ENCODE measurements at places on chromosomes 5 and 9. TPM values are rescaled to one million over a fixed set of nuclear protein-coding genes. Genes with fewer than 3 reads are reported as not detected.

GRCh38 chr5:30605693-30606268, 587.7 kb upstream of the CDH6 start:
- H3K36me3 ChIP-seq, result no peaks in the 10 kb centered on the region
- no peaks in the 10 kb centered on the region for H3K27me3 ChIP-seq
- H3K27ac ChIP-seq, result no peak overlapping the region

Gene SLC34A3
- not detected for total RNA-seq

DNA sequence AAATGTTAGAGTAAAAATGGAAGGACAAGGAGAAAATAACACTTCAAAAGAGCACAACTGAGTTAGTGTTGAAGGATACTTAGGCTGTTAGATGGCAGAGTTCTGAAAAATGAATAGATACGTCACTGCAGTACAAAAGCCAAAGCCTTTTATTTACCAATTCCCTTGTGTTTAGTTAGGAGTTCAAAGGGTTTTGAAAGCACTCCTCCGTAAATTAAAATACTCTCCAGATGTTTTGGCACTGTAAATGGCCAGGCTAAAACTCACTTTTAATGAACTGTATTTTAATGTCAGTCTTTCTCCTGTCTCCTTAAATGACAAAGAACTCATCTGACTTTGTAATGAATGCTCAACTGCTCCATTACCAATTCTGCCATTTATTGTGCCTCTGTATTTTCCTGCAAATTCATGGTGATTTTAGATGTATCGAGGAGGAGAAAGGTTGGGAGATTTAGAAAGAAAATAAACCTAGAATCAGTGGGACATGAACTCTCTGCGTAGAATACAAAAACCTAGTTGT, 1727.2 kb downstream of the MAT2B start:
- no peak overlapping the region for H3K4me3 ChIP-seq
- no peak for DNase-seq
- no peaks in the 10 kb centered on the region for H3K36me3 ChIP-seq
- H3K27ac ChIP-seq, result no peak overlapping the region
- H3K27me3 ChIP-seq, result peaks cover 2% of the 10 kb centered on the region
- H3K4me1 ChIP-seq, result no peaks in the 10 kb centered on the region

DNA sequence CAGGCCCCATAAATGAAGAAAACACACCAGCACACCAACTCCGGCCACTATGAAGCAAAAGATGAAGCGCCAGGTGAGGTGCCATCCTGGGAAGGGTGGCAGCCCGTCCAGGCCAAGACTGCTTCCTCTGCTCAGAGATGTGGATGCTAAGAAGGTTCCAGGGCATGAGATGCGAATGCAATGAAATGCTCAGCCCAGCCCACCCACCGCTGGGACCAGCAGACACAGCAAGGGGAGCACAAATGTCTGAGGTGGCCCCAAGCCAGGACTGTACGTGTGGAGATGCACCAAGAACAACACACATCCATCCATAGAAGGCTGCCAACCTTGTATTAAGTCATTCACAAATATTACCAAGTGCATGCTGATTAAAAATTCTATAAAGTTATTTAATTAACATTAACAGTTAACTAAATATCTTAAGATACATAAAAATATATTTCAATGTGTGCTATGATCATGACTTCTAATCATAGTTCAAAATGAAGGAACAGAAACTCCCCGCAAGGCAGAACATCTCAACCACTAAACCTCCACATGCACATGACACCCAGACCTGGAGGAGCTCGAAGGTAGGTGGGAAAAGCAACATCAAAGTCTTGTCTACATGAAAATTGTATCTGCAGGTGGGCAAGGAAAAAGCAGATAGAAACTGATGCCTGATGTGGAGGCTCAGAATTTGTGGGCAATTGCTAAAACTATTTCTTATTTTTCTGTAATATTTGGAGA, 43.7 kb downstream of the BICD2 start:
- no peak overlapping the region for H3K4me3 ChIP-seq
- H3K27me3 ChIP-seq, result no peaks in the 10 kb centered on the region
- no peaks in the 10 kb centered on the region for H3K4me1 ChIP-seq
- H3K36me3 ChIP-seq, result peaks cover 18% of the 10 kb centered on the region
- DNase-seq, result no peak

DNA sequence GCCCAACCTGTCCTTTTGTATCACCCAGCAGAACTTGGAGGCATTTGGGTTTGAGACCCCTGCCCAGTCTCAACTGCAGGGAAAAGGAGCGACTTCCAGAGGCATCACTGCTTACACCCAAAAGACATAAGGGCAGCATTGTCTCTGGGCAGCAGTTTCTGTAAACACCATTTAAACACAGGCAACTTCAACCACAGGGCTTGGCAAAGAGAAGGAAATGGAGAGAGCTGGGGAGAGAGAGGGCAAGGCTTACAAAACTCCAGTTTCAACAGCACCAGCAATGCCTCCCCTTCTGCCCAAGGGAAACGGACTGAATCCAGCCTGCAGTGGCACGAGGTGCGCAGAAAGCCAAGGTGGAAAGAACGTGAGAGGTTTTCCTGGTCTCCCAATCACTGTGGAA, 147.6 kb downstream of the ROR2 start:
- H3K36me3 ChIP-seq, result no peaks in the 10 kb centered on the region
- no peak overlapping the region for H3K4me3 ChIP-seq
- no peak for DNase-seq

GRCh38 chr5:175589714-175590113, 68.2 kb upstream of the HRH2 start:
- H3K27ac ChIP-seq, result no peak overlapping the region
- H3K4me1 ChIP-seq, result peaks cover 5% of the 10 kb centered on the region
- DNase-seq, result no peak
- no peak overlapping the region for H3K4me3 ChIP-seq
- H3K36me3 ChIP-seq, result peaks cover 1% of the 10 kb centered on the region

GRCh38 chr5:74199005-74199404, 441.5 kb downstream of the ENC1 start:
- no peak overlapping the region for H3K27ac ChIP-seq
- H3K27me3 ChIP-seq, result no peaks in the 10 kb centered on the region
- DNase-seq, result no peak
- H3K4me1 ChIP-seq, result no peaks in the 10 kb centered on the region
- no peaks in the 10 kb centered on the region for H3K36me3 ChIP-seq
- no peak overlapping the region for H3K4me3 ChIP-seq

- H3K27me3 ChIP-seq, result no peaks in the 10 kb centered on the region
- peaks cover 10% of the 10 kb centered on the region for H3K4me1 ChIP-seq
- peaks cover 38% of the 10 kb centered on the region for H3K36me3 ChIP-seq
- H3K4me3 ChIP-seq, result no peak overlapping the region
- DNase-seq, result no peak
- no peak overlapping the region for H3K27ac ChIP-seq
These were observed 40.2 kb upstream of the ROPN1L start for GRCh38 chr5:10401498-10401897.

- H3K27ac ChIP-seq, result no peak overlapping the region
- no peaks in the 10 kb centered on the region for H3K4me1 ChIP-seq
- peaks cover 4% of the 10 kb centered on the region for H3K27me3 ChIP-seq
These were observed 18.2 kb downstream of the PPP2R2B start for GRCh38 chr5:146860213-146860893.

DNA sequence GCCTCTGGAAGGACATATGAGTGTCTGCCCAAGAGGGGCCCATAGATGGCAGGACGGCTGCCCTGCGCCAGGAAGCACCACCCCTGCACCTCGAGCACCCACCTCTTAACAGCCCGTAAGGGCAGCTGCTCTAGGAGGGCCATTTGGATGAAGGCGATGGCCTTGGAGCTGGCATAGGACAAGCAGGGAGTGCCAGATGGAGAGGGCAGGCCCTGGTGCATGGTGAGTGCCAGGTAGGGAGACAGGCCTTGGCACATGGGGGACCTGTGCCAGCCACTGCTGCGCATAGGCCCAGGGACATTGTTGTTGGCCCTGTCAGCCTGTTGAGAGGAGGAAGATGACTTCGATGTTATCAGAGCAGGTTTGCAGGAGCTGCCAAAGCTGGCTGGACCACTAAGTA, 134.2 kb downstream of the SLC25A46 start:
- H3K36me3 ChIP-seq, result no peaks in the 10 kb centered on the region
- H3K27ac ChIP-seq, result no peak overlapping the region
- H3K27me3 ChIP-seq, result no peaks in the 10 kb centered on the region
- H3K4me3 ChIP-seq, result no peak overlapping the region
- no peak for DNase-seq
- no peaks in the 10 kb centered on the region for H3K4me1 ChIP-seq

GRCh38 chr9:127366594-127366993, 30.4 kb upstream of the SLC2A8 start:
- H3K36me3 ChIP-seq, result peaks cover 3% of the 10 kb centered on the region
- peaks cover 2% of the 10 kb centered on the region for H3K4me1 ChIP-seq
- no peak for DNase-seq
- no peak overlapping the region for H3K27ac ChIP-seq

DNA sequence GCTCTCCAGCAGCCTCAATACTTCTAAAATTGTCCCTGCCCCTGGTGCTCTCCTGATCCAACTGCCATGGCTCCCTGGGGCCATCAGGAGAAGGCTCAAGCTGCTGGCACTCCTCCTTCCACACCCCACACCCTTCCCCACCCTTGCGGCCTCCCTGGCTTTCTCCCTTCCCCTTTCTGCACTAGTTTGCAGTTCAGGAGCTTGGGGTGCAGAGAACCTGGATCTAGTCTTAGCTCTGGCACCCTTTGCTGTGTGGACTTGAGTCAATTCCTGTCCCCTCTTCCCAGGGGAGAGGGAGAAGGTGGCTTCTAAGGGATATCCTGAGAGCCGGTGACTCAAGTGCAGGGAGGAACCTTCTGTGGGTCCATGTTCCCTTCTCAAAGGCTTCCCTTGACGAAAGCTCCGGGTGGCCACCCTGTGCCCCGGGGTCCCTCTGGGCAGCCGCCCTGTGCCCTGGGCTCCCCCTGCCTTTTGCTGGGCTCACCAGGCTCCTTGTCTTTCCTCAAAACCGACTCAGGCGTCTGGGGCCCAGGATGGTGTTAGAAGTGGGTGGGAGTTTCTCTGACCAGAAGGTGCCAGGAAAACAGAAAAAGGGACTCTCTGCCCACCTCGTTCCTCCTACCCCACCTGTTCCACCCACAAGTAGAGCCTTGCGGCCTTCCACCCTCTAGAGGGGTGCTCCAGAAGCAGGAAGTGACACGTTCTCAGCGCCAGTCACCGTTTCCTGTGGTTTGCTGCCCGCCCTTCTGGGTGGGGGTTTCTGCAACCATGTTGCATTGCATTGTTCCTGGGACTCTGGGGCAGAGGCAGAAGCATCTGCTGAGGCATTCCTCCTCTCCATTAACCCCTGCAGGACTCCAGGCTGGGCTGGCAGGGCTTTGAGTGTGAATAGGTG, 15.0 kb downstream of the GLIPR2 start:
- H3K27ac ChIP-seq, result peak overlapping the region; percentile 96
- no peaks in the 10 kb centered on the region for H3K27me3 ChIP-seq
- H3K36me3 ChIP-seq, result peaks cover 28% of the 10 kb centered on the region
- peak; percentile 84 for DNase-seq
- H3K4me1 ChIP-seq, result peaks cover 64% of the 10 kb centered on the region

GRCh38 chr5:36492984-36493654, 113.3 kb upstream of the SLC1A3 start:
- no peak overlapping the region for H3K4me3 ChIP-seq
- H3K4me1 ChIP-seq, result no peaks in the 10 kb centered on the region
- no peak overlapping the region for H3K27ac ChIP-seq
- DNase-seq, result no peak
- H3K27me3 ChIP-seq, result no peaks in the 10 kb centered on the region
- no peaks in the 10 kb centered on the region for H3K36me3 ChIP-seq

GRCh38 chr9:12719431-12719830, 26.2 kb downstream of the TYRP1 start:
- no peak for DNase-seq
- H3K4me1 ChIP-seq, result no peaks in the 10 kb centered on the region
- H3K27ac ChIP-seq, result no peak overlapping the region
- no peaks in the 10 kb centered on the region for H3K27me3 ChIP-seq

DNA sequence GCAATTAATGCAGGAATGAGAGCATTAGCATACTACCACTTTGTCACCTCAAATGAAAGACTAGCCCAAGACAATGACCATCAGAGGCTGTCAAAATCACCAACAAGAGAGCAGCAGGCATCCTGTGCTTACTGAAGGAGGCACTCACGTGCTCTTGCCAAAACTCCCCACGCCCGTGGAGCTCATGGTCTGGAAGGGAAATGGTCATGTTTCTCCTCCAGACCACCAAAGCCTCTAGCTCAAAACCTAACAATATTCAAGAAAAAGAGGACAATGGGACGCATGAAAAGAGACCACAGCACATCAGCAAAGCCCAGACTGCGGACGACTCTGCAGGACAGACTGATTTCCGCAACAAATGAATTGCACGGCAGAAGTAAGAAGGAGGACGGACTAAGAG, 12.8 kb downstream of the AKNA start:
- H3K4me3 ChIP-seq, result peak overlapping the region; percentile 59
- H3K27me3 ChIP-seq, result no peaks in the 10 kb centered on the region
- H3K36me3 ChIP-seq, result peaks cover 72% of the 10 kb centered on the region
- peaks cover 86% of the 10 kb centered on the region for H3K4me1 ChIP-seq
- no peak for DNase-seq

DNA sequence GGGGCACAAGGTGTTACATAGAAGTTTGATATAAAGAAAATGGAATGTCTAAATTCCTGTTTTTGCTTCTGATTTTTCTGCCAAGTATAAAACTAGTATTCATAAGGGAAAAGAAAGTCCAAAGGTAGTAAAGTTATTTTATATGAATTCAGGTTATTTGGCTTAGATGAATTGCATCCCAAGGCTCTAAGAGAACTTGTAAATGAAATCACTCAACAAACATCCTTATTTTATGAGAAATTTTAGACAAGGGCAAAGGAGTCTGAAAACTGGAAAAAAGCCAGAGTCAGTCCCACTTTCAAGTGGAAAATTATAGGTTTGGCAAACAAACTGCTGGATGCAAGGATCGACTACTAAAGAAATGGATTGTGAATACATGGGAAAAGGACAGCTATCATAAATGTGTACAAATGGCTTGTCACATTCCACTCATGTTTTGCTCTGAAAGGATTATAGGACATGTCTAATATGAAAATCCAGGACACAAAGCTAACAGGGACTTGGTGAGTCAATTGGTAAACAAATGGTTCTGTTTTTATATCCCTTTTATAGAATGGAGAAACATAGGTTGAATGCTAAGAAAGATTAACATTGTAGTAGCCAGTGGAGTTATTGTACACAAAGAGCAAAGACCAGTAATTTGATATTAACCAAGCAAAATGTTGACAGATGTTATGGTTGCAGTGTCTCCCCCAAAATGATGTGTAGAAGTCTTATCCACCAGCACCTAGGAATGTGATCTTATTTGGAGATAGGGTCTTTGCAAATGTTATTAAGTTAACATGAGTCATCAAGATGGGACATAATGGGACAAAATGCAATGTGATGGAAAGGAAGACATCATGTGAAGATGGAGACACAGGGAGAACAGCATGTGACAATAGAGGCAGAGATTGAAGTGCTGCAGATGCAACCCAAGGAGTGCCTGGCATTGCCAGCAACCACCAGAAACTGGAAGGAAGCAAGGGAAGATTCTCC, 495.7 kb downstream of the TLE1 start:
- H3K4me3 ChIP-seq, result no peak overlapping the region
- H3K27ac ChIP-seq, result no peak overlapping the region
- H3K27me3 ChIP-seq, result no peaks in the 10 kb centered on the region

- no peaks in the 10 kb centered on the region for H3K4me1 ChIP-seq
- H3K27ac ChIP-seq, result no peak overlapping the region
- H3K27me3 ChIP-seq, result no peaks in the 10 kb centered on the region
- no peaks in the 10 kb centered on the region for H3K36me3 ChIP-seq
These were observed 131.1 kb upstream of the PHYKPL start for GRCh38 chr5:178363501-178364325.
